ENCODE measurements at places on chromosomes 13 and 19.
A peak's percentile ranks its signal among the peaks of the same experiment; 100 is the strongest.

DNA sequence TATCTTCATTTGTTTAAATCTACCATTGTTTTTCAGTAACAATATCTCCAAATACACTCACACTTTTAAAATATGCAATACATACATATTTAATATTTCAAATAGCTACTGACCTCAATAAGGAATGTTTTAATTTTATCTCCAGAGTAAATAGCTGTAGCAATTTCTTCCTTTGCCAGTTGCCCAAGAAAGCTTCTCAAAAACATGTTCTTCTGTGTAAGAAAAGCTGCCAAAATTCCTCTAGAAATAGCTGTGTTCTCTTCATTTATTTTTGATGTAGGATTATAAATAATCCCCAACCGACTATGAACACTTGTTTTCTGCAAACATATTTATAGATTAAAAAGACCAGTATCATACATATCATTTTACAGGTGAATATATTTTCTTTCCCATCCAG, 150.5 kb downstream of the UGGT2 start:
- no peak for DNase-seq

DNA sequence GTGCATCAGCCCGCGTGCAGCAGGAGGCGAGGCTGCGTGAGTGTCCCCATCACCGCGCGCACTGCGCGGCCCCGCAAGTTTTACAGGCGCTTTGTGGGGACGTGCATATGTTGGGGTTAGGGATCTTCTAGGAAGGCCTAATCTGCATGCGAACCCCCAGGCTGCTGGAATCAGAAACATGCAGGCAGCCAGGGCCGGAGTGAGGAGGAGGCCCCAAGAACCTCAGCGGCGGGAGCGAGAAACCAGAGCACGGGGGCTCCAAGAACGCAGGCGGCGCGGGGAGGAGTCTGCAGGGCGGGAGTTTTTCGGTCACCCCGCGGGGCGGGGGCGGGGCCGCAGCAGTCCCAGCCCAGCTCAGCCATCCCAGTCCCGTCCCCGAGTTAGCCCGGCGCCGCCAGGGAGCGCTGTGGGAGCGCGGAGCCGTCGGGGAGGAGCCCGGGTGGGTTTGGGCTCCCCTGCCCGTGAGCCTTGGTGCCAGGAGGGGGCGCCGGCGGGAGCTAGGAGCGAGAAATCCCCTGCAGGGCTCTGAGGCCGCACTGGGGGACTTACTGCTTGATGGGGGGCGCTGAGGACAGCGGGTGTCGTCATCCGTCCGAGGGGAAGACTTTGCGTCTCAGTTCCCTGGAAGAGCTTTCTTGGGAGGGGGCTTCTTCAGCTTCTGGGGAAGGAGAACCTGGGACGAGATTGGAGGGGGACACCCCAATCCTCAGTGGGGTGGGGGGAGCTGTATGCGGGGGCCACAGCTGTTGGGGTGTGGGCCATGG, 933 bp upstream of the NRTN start:
- peak; percentile 94 for DNase-seq

- DNase-seq: no peak
Observed at GRCh38 chr13:39656325-39656677, 839 bp downstream of the COG6 start.

GRCh38 chr13:49220036-49220855, at the start of gene MLNR:
MLNR (plus strand) TSS chr13:49220338; CDS start chr13:49220338, 0 bp downstream.
- peak; percentile 48 for DNase-seq

DNA sequence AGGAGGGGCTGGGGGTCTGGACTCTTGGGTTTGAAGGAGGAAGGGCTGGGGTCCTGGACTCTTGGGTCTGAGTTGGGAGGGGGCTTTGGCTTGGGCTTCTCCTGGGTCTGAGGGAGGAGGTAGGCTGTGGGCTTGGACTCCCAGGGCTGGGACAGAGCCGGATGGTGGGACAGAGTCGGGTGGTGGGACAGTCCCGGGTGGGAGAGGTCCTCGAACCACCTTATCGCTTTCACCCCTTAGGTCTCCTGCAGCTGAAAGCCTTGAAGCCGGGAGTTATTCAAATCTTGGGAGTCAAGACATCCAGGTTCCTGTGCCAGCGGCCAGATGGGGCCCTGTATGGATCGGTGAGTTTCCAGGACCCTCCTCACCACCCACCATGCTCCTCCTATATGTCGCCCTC, 1.4 kb downstream of the FGF21 start:
- DNase-seq: no peak

DNA sequence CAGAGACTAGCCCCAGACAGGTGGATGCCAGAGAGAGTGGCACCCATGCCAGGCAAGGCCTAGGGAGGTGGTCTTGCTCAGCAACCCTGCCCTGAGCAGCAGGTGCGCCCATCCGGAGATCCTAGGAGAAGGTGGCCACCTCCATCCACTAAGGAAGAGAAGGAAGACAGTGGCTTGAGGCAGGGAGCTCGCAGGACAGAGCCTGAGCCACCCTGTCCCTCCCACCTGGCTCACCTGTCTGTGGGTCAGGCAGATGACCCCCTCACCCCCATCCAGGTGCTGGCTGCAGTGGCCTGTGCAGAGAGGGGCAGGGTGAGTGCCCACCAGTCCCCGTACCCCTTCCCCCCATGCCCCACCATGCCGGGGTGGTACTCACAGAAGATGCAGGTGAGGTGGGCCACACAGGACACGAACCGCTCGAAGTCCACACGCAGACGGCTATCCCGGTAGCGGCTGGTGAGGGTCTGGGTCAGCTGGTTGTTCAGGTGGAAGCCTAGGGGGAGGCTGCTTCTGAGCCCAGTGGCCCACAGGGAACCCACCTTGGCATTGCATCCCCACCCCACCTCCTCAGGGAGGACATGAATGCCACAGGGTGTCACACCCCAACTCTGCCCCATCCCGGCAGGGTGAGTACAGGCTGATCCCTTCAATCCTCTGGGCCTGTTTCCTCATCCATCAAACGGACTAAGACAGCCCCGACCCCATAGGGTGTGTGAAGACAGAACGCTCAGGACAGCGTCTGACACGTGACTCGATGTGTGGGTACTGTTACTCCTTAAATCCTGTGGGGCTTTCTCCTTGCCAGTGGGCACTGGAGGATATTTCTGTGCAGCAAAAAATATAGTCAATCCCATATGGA, 13.3 kb downstream of the CAPN12 start:
- peak; percentile 19 for DNase-seq

- DNase-seq: no peak
Observed at GRCh38 chr19:52034051-52034728, 6.0 kb upstream of the ZNF614 start.

- no peak for DNase-seq
Observed at GRCh38 chr13:46377554-46377953, 9.5 kb downstream of the RUBCNL start.

DNA sequence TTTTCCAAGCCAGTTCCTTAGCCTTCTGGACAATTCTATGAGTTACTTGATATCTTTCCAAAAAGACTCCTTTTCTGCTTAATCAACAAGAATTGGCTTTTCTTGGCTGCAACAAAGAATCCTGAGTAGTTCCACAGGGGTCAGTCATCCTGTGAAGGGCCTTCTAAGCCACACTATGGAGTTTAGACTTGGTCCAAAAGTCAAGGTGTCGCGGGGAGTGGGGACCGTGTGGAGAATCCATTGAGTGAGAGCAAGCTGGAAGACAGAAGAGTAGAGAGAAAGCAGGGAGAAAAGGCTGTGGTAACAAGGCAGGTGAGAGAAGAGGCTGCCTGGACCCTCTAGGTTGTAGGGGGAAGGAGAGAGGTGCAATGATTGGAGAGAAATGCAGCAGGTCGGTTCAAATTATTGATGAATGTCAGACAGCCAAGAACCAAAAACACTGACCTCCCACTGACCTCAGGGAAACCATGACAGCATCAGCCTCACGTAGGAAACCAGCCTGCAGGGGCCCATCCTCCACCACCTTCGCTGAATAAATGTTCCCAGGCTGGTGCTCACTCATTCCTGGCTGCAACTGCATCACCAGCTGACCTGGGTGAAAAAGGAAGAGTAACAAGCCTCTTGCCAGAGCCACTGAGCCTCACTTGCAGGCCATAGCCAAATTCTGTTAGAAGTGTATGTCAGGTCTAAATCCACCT, 7.1 kb upstream of the IFT88 start:
- DNase-seq: no peak

GRCh38 chr13:53004573-53004972, 24.0 kb upstream of the OLFM4 start:
- no peak for DNase-seq

DNA sequence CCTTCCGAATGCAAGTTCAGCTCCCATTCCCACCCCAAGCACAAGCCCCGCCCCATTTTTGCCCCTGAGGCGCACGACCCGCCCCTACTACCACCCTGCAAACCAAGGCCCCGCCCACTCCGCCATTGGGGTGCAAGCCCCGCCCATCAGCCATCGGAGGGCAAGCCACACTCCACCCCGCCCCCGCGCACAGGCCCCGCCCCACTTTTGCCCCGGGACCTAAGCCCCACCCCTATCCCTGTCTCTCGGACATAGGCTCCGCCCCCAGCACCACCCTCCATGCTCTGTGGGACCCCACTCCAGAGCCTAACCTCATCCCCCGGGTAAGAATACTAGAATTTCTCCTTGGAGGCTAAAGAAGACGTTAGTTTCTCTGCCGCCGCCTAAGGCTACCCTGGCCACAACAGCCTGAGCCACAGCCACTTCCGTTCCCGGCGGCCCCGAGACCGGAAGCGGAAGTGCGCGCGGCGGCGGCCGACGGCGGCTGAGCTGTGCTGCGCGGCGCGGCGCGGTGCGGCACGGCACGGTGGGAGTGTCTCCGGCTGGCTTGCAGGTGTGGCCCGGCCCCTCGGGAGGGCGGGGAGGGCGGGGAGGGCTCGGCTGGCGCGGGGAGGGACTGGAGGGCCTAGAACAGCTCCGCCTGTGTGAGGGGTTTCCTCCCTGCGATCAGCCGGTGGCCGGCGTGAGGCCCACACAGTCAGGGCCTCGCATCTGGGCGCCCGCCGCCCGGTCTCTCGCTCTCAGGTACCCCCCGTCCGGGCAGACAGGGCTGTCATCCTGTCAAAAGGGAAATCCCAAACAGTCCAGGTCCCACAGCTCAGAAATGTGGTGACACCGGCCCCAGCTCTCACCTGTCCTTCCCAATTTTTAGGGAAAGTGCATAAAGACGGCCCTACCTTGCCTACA, at the start of gene ZNF333:
Gene ZNF333, plus strand, starts transcription at position 451 of the 906 bp plus-strand sequence. CDS start 3,444 bp downstream, outside the sequence.
- DNase-seq: peak; percentile 95

- no peak for DNase-seq
Observed at GRCh38 chr13:19071161-19071936, 110.3 kb downstream of the TUBA3C start.

GRCh38 chr19:15201374-15202023, 704 bp upstream of the NOTCH3 start:
- no peak for DNase-seq

DNA sequence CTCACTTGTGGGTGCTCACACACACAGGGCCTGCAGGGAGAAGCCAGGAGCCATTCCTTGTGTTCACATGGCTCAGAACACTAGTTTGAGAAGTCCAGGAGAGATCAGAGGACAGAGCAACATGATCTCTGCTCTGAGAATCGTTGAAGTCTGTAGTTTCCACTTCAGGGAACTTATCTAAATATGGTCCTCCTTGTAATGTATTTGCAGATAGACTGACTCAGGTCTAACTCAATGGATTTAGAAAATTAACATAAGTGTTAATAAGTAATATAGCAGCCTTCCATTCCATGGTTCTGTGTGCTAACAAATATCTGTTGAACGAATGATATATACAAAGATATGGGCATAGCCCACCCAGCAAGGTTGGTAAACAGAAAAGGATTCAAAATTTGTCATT, 119.8 kb upstream of the STARD13 start:
- DNase-seq: no peak

- no peak for DNase-seq
Observed at GRCh38 chr13:46010148-46010547, 42.4 kb downstream of the ZC3H13 start.

GRCh38 chr19:18364826-18365528, 21.0 kb upstream of the GDF15 start:
- DNase-seq: peak; percentile 82

- DNase-seq: no peak
Observed at GRCh38 chr13:46126056-46126455, 21.2 kb upstream of the CPB2 start.

DNA sequence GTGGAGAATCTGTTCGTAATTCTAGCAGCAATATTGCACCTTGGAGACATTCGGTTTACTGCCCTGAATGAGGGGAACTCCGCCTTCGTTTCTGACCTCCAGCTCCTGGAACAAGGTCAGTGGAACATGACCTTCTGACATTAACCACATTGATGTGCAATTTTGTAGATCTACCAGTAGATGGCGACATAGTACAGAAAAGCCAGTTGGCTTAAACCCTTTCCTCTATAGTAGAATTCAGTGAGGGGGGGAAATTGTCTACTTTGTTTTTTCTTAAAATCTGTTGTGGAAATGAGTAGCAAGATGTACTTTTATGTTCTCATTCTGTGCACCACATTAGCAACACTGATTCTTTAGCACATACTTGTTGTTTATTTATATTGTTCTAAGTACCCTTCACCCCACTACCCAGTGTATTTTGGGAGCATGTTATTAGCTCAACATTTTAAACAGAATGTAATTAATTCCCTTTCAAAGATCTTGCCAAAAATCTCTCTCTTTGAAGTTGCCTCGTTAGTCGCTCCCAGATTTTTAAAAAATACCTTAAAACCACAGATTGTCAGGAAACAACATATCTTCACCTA, 332.2 kb downstream of the MYO16 start:
- DNase-seq: no peak

DNA sequence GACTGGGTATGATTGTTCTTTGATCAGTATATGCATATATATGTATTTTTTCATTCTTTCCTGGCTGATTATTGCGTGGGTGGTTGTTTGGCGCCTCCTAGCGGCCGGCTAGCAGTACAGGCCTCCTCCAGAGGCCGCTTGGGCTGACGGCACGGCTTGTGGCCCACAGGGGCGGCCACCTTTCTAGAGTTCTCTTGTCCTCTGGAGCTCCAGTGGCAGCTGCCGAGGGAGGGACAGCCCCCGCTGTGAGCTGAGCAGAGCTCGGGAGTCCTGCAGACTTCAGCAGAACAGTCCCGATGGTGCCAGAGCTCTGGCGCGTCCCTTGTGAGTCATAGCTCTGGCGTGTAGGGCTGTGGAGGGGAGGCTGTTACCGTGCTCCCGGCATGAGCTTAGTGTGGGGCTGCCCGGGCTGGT, 22.5 kb upstream of the ZNF429 start:
- DNase-seq: peak; percentile 29

DNA sequence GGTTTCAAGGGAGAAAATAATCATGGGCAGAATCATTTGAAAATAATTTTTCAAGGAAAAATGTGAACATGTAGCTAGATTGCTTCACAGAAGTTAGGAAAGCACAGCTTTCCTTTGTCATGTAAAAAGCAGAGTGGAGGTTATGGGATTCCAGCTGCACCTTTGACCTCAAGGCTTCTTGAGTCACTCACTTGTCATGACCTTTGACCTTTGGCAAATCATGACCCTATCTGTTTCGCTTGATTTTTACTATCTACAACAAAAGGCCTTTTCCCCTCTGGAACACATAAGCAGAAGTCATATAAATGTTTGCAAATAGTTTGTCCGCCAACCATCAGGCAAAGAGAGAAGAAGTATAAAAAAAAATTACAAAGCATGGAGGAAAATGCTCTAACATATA, 210.7 kb upstream of the MIR17HG start:
- DNase-seq: no peak

GRCh38 chr13:108200781-108201398, 14.4 kb downstream of the LIG4 start:
- DNase-seq: no peak
